NCI-H345 (cell line): ENCODE measurements at places on chromosomes 11 and 22.

GRCh38 chr22:26901198-26901816 is 243.9 kb downstream of the MIAT start:
- DNase-seq = no peak

GRCh38 chr11:118202599-118203422 is 22.0 kb downstream of the JAML start:
- DNase-seq = no peak

DNA sequence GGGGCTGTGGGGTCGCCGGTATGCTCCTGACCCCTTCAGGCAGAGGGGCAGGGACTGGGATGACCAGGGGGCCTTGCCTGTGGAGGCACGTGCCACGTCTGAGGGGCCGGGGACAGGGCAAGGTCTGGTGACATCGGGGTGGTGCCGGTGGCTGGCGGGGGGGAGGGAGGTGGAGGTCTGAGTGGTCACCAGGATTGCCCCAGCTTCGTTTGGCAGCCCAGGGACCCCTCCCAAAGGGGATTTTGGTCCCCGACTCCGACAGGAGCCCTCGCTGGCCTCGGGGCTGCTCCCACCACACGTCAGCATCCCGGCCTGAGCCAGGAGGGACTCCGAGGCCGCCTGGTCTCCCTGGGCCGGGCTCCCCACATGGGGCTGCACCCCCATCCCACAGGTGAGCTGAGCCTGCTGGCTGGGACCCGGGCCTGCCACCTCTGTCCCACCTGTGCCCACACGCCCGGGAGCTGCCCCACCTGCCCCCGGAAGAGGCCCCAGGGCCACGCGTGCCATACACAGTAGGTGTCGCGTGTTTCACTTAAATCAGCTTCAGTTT is 1.1 kb upstream of the MUC6 start:
- no peak for DNase-seq

- DNase-seq = no peak
Measured at GRCh38 chr11:109547356-109548027, 125.5 kb downstream of the C11orf87 start.

DNA sequence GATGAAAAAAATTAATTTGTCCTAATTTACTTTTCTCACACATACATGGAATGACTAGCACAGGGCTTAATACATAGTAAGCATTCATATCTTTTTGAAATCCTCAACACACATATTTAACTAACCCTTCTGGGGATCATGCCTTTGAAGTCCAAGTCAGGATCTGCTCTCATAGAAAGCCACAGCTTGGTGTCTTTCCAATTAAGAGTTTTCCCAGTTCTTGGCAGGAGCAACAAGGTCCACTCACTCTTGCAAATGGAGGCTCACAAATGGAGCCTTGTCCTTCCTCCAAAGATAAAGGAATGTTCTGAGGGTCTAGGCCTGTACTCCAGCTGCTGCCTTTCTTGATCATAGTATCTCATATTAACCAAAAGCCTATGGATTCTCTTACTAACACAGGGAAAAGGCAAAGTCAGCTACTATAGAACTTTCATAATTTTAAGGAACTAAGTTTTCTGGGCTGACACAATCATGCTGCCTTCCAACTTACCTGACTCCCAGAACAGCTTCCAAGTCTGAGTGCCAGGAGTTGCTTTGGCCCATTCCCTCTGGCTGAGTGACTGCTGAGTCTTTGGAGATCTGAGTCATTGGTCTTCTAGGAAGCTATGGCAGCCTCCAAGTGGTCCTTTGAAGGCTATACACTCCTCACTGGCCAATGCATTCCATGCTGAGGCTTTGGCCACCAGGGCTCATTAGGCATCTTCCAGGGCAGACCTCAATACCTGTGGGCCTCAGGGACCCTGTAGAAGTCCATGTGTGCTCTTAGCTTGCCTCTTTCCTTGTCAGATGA is 25.8 kb upstream of the NUCB2 start:
- no peak for DNase-seq
